ENCODE measurements at places on chromosomes 6 and 20.
A peak's percentile ranks its signal among the peaks of the same experiment; 100 is the strongest.

- no peak for DNase-seq
Observed at GRCh38 chr6:168332020-168332419, 12.4 kb upstream of the DACT2 start.

- DNase-seq = no peak
Observed at GRCh38 chr6:31156641-31157040, 961 bp downstream of the CCHCR1 start.

DNA sequence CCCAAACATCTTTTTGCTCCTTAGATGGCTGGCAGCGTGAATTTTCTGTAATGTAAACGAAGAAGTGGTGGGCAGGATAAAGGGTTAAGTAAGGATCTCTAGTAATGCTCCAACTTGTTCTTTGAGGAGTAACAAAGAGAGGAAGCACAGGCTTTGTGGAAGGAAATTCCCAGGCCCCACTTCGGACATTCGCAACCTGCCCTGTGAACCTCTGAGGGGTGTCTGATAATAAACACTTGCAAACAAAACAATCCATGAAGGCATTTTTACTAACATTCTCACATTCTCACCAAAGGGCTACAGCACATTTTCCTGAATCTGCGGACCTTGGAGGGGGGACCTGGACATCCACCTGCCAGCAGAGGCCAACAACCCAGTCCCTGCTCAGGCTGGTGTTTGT is 25.8 kb upstream of the ADGRF5 start:
- DNase-seq = no peak

DNA sequence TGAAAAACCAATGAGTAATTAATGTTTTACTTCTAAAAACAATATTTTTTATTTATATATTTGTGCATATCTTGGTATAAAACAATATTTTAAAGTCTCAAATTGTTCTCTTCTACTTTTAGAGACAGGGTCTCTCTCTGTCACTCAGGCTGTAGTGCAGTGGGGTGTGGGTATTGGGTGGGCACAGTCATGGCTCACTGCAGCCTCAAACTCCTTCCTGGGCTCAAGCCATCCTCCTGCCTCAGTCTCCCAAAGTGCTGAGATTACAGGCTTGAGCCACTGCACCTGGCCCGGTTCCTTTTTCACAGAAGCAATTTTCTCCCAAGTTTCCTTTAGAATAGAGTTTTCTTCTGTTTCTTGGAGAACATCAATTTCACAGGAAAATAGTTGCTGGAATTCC is 102.8 kb downstream of the TMEM242 start:
- DNase-seq = no peak

DNA sequence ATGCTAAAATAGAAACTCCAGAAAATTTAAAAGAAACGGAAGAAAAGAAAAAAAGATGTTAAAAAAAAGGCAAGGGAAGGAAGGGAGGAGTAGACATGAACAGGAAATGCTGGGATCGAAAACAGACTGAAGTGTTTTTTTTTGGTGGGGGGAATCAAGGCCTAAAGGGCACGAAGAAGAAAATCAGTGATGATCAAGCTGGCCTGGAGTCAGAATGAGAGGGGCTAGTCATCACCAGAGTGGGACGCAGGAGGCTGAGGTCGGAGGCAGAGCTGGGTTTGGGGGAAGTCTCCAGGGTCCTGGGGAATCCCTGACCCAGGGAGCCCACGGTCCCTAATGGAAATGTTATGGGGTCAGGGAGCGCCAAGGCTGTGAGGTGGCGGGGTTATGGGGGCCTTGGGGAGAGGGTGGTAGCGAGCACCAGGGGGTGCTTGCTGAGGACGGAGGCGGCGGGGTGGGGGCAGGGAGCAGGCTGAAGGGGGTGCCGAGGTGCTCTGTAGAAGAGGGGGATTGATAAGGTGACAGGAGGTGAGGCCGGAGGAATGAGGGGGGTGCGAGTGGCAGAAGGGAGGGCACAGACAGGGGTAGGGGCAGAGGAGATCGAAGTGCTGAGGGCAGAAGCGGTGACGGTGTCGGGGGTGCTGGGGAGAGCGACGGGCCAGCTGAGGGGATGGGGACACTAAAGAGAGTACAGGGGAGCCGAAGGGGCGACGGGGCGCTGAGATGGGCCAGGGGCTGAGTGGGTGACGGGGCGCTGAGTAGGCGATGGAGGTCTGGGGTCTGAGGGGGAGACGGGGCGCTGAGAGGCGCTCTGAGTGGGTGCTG is 684 bp downstream of the ZNFX1 start:
- peak; percentile 81 for DNase-seq

- no peak for DNase-seq
Observed at GRCh38 chr6:44086931-44087574, 40.2 kb downstream of the MRPL14 start.

DNA sequence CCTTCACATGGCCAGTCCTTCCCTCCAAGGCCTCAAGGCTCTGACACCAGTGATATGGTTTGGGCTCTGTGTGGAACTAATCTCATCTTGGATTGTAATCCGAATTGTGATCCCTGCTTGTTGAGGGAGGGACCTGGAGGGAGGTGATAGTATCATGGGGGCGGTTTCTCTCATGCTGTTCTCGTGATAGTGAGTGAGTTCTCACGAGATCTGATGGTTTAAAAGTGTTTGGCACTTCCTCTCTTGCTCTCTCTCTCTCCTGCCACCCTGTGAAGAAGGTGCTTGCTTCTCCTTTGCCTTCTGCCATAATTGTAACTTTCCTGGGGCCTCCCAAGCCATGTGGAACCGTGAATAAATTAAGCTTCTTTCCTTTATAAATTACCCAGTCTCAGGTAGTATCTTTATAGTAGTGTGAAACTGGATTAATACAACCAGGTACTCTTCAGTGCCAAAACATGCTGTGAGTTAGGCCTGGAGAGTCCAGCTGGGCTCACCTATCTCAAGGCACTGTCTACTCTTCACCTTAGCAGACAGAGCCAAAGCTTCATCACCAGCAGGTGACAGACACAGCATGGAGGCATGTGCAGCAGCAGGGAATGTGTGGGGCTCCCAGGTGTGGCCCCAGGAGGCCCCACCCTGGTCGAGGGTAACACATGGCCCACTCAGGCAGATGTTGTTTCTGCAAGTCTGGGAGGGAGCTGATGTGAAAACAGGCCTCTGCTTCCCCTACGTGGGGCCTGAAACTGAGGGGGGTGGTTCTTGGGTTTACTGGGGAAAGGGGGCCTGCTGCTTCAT is 97.5 kb upstream of the CDYL start:
- no peak for DNase-seq

- DNase-seq = no peak
Observed at GRCh38 chr6:24848461-24848860, 49.7 kb upstream of the ARMH2 start.

- DNase-seq = no peak
Observed at GRCh38 chr6:75171986-75172385, 33.9 kb downstream of the COL12A1 start.

GRCh38 chr6:94680669-94681212 is 896.6 kb upstream of the MANEA start:
- DNase-seq = no peak

DNA sequence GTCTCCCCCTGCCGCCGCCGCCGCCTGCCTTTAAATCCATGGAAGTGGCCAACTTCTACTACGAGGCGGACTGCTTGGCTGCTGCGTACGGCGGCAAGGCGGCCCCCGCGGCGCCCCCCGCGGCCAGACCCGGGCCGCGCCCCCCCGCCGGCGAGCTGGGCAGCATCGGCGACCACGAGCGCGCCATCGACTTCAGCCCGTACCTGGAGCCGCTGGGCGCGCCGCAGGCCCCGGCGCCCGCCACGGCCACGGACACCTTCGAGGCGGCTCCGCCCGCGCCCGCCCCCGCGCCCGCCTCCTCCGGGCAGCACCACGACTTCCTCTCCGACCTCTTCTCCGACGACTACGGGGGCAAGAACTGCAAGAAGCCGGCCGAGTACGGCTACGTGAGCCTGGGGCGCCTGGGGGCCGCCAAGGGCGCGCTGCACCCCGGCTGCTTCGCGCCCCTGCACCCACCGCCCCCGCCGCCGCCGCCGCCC is 474 bp downstream of the CEBPB start:
- peak; percentile 48 for DNase-seq

DNA sequence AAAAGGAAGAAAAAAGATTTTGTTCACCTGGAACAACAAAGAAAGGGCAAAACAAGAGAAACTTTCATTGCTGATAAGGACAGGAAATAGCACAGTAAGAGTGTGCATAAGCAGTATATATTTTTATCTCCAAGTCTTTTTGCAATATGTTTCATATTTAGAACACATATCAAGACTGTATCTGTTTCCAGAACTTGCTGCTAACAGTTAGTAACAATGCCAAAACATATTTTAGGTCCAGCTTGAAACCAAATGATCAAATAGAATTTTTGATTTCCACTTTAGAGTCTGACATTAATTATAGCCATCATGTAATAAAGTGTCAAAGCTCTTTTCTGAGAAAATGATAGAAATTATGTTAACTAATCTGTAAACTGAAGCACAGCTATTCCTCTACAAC is 143.5 kb upstream of the SUPT3H start:
- DNase-seq = no peak

DNA sequence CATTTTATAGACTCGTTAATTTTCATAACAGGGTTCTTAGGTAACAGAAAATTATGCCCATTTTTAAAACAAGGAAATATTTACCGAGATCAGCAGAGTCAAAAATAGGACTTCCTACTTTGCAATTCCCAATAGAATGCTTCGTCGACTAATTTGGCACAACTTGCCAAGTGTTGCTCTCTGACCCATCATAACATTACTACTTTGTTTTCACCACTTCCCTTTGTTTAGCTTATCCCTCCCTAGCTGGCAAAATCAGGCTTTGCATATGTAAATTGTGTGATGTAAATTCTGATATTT is 914 bp upstream of the RANBP9 start:
- no peak for DNase-seq

- DNase-seq = no peak
Observed at GRCh38 chr6:684831-685636, 7.9 kb downstream of the EXOC2 start.

DNA sequence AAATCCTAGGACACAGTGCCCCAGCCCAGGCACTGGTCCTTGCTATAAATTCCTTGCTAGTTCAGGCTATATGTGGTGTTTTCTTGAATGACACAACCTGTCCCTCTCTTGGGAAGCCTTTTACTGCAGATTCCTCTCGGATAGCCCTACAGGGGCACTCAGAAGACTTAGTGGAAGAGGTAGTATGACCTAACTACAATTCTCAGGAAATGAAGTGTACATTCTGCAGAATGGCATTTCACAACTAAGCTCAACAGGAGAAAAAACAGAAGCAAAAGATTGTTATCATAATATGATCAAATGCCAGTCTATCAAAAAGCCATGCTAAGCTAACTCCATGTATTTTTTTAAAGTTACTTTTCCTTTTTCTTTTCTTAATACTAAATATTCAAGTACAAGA is 66.3 kb upstream of the FBXL4 start:
- DNase-seq = no peak

DNA sequence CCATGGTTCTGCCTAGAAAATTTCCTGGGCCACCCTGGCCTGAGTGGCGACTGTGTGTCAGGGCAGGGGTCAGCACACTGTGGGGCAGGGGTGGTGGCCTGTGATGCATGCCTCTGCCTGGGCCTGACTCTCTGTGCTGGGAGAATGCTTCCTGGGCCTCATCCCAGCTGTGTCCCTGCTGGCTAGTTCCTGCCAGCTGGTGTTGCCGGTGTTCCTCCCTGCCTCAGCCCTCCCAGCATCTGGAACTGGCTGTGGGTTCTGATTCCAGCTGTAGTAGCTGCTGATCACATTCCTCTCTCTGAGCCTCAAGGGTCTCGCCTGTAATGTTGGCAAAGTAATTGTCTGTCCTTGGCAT is 101.5 kb downstream of the SYCP2 start:
- no peak for DNase-seq

DNA sequence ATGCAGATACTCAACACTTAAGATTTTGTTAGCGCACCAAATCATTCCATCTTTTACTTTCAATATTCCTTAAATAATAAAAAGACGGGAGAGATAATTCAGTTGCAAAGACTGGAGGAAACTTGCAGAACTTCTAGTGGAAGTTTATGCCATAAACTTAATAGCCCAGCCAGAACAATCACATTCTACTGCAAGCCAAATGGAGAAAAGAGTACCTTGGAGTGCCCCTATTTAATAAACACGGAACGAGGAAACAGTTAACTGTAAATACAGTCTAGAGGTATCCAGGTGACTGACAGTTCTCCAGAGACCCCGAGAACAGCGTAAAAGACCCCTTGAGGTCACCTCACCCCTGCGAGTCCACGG is 635 bp downstream of the SLC35B3 start:
- DNase-seq = no peak

GRCh38 chr6:130503146-130503545 is 137.3 kb downstream of the TMEM200A start:
- no peak for DNase-seq

- no peak for DNase-seq
Observed at GRCh38 chr20:20267685-20268370, 100.1 kb upstream of the INSM1 start.

DNA sequence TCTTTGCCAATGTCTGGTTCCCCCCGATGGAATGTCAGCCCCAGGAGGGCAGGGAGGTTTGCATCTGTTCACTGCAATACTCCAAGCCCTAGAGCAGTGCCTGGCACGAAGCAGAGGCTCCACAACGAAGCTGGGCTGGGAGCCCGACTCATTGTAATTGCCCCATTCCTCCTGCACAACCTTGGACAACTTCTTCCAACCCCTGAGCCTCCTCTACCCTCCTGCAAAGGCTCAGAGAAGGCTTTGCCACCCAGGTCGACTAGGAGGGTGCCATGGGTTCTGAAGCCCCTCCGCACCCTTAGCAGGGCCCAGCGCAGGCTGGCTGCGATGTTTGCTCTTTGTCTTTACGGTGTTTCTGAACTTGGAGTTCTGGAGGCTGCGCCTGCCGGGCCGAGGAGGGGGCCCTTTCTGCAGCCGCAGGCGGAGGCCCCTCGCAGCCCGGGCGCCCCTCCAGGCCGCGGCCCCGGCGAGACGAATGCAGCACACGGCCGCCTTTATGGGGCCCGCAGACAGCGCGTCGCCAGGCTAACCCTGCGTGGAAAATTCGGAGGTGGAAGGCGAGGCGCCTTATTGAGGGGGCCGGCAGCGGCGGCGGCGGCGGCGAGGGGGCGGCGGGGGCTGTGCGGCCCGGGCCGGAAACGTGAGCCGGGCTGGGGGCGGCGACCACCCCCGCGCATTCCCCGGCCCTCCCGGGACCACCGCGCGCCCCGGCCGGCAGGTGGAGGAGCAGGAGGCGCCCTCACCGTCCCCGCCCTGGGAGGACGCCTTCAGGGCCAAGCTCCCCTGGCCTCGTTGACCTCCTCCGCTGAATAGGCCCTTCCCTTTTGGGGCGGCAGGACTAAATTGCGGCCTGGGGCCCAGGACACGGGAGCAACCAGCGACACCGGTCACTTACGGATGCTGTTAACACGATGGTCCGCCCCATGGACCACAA is 27.0 kb downstream of the SNAI1 start:
- no peak for DNase-seq

GRCh38 chr20:33852626-33853506 is 41.7 kb downstream of the CHMP4B start:
- no peak for DNase-seq

GRCh38 chr6:124522335-124522734 is 439.9 kb upstream of the RNF217 start:
- no peak for DNase-seq

DNA sequence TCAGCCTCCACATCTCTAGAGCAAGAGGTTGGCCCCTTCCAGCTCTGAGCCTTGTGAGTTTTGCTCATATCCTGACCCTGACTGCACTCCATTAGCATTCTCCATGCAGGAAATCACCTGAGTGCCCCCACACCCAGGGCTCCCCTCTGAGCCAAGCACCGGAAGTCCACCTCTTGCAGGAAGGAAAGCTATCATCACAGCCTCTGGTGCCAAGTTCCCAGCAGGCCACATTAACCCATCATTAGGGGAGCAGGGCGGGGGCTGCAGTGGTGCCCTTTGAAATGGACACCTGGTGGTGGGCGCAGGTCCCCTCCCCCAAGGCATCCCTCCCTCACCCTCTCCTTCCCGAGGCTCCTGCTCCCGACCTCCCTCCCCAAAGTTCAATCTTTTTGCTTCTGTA is 16.1 kb downstream of the GRM4 start:
- no peak for DNase-seq

Data from stimulated activated naive B cell treated with anti-CD40 and anti-IgM and Interleukin-4, amounts not matched to agents 10 μg/mL and 1 μg/mL and 100 μg/mL, for 72 hours (primary cell).